ENCODE measurements at places on chromosomes 16 and 17.

GRCh38 chr17:76561332-76561731 is 21.5 kb downstream of the PRCD start:
- DNase-seq = no peak

DNA sequence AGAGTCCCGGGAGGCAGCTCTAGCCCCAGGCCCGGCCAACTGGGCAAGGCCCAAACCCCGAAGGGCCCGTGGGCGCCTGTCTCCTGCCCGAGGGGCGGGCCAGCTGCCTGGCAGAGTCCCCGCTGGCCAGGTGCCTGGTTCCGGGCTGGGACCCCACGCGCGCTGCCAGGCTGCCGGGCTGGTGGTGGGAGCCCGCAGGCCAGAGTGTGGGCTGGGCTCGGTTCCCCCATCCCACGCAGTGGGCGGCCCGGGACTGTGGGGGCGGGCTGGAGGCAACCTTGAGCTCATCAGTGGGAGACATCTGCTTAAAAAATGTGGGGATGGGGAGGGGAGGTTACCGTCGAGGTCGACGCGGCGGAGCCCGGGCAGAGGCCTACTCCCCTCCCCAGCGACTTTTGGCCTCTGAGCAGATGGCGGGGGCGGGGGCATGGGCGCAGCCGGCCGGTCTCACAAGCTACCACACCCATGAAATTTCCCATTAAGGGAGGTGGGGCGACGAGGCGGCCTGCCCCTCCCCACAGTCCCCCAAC is 176.4 kb upstream of the GSE1 start:
- DNase-seq = no peak

DNA sequence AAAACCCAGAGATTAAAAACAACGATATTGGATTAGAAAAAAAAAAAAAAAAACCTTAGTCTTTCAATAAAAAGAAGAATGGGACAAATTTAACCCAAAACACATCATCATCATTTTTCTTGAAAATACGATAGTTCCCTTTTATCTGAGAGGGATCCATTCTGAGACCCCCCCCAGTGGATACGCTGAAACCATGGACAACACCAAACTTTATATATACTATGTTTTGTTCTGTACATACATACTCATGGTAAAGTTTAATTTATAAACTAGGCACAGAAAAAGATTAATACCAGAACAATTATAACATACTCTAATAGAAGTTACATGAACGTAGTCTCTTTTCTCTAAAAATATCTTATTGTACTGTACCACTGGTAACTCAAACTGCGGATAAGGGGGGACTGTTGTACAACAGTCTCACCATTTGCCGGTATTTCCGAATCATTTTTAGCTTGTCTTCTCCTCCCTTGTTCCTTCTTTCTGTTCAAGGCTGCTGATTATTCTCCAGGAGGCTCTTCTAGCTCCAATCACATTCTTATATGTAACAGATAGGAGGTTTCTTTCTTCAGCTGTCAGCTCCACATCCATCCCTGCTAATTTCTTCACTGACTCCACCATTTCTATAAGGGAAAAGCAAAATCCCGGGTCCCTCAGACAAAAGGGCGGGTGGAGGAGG is 37.0 kb downstream of the RNF135 start:
- no peak for DNase-seq

DNA sequence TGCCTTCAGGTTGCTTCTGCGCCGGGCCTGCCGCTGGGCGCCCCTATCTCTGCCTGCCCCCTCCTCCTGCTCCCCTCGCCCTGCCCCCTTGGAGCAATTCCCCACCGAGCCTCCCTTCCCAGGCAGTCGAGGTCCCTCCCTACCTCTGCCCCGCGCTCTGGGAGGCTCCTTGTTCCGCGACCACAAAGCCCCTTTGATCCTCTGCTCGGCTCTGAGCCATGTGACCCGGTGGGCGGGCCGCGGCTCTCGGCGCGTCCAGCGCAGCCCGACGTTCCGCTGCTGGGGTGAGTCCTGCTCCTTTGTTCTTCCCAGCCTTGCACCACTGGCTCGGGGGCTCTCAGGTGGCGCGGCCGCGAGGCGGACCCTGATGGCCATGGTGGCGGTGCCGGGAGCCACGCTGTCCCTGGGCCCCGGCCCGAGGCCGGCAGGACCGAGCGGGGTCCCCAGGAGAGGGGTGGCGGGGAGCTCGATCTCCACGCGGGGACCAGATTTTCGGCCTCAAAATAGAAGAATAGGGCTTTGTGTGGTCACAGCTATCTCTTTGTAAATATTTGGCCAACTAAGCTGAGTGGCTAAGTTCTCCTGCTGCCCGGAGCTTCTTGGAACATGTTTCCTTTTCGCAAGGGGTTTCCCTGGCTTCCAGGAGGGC is 310.6 kb downstream of the SEC14L1 start:
- peak; percentile 96 for DNase-seq

GRCh38 chr17:35713069-35713728 is 18.2 kb upstream of the RASL10B start:
- DNase-seq = peak; percentile 87

DNA sequence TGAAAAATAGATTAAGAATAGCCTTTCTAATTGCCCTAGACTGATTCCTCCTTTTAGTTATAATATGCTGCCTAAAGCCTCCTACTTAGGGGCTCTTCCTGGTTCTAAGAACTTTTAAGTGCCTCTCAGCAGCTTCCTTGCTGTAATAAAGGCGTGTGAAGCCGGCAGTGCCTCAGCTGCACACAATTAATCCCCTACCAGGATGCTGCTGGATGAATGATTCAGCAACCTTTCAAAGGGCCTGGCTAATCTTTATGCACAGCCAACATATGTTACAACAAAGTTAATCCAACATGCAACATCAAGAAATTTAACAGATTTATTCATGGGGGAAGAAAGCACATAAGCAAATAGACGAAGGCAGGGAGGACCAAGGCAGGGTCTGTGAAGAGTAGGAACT is 145.2 kb downstream of the PMP22 start:
- DNase-seq = no peak

- DNase-seq = no peak
Observed at GRCh38 chr17:69450918-69451317, 36.4 kb downstream of the MAP2K6 start.

DNA sequence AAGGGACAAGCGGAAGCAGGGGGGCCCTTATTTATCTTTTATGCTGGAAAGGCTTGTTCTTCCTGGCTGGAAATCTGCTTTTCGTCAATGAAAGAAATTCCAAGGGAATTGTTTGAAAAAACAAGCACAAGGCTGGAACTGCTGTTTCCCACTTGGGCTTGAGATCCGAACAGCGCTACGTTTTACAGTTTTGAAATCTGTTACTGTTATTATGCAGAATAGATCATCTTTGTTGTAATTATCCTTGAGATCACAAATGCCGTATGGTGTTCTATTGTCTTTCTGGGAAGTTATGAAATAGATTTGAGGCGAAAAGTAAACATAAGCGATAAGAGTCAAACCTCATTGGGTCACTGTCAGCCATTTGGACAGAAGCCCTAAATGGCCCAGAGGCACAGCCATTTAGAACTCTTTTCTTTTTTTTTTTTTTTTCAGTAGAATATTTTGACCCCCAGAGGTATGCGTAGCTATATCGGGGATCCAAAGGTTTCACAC is 223.3 kb downstream of the IRX3 start:
- no peak for DNase-seq
